Activated T-cell treated with anti-CD3 and anti-CD28 coated beads, Interleukin-2, amount 50 U/mL, for 24 hours (primary cell): ENCODE measurements at places on chromosomes 12 and 14.

GRCh38 chr12:57280211-57281062 is 29.4 kb upstream of the STAC3 start:
- peak; percentile 77 for DNase-seq

DNA sequence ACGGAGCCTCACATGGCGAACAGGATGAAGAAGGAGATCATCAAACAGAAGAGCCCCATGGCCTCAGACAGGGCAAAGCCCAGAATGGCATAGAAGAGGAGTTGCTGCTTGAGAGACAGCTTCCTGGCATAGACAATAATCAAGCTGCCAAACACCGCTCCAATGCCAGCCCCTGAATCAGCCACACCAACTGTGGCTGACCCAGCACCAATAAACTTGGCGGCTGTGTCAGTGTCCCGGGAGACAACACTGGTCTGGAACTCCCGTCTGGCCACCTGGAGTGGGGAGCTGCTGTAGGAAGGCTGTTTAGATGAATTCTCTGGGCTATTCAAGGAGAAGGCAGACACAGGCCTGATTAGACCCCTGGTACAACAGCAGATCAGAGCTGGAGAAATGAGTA is 100.1 kb downstream of the HEATR5A start:
- DNase-seq = no peak

- no peak for DNase-seq
These were observed 102.0 kb downstream of the PRIMA1 start for GRCh38 chr14:93686268-93686667.

DNA sequence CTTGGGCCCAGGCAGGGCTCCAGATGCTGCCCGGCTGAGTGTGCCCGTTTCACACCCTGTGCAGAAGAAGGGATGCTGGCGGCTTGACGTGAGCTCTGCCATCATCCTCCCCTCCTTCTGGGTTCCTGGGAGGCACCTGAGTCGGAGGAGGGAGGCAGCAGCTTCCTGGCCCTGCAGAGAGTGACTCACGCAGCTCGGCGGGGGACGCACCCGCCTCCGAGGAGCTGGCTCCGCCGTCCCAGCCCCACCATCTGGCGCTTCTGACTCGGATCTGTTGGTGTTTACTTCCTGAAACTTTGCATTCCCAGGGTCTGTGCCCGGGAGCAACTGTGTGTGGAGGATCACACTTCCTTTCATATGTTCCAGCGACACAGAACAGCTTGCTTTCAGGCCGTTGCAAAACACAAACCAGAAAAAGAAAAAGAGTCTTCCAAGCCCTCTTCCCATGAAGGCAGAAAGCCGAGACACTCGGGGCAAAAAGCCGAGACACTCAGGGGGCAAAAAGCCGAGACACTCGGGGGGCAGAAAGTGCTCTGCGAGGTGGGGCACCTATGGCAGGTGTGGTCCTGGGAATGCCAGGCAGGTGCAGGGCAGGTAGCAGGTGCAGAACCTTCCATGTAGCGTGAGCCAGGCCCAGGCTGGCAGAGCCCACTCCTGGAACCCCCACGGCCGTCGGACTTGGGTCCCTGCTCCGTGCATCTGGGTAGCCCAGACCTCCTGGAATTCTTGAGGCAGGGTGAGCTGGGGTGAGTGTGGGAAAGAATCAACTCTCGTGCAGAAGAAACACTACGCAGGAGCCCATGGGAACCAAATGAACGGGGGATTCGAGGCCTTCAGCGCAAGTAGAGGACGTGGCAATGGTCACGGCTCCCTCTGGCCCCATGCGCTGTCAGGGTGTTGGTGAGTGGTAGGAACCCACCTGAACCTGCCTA is 27.6 kb upstream of the GALNT9 start:
- DNase-seq = no peak

DNA sequence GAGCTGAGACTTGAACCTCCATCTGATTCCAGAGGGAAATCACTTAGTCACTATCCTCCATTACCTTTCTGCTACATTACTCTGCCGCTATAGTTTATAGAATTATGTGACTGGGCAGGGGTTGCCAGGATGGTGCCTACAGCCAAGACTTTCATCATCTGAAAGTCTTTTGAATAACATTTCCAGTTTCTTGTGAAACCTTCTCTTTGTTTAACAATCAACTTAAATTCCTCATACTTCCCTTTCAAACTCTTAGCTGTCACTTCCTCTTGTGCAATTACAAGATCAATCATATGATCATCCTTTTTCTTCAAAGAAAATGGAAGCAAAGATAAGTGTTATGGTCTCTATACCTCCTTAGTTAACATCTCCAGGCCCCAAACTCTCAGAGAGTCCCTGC is 25.4 kb upstream of the PELI2 start:
- DNase-seq = no peak

- DNase-seq = no peak
These were observed 110.0 kb downstream of the ADCK1 start for GRCh38 chr14:77909911-77910310.

DNA sequence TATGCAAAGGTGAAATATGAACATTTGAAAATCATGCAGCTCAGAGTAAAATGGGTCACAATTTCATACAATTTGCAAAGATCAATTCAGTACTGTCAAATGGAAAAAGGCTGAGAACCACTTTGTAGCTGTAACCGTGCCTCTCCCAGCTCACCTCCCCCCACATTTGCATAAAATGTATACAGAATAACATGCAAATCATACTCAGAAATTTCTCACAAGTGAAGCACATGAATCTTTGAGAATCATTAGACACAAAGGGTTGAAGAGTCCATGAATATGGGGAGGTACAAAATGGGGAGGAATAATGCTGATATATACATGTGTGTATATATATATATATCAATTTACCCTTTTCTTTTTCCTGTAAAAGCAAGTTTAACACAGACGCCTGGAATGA is 162.1 kb downstream of the APAF1 start:
- no peak for DNase-seq

DNA sequence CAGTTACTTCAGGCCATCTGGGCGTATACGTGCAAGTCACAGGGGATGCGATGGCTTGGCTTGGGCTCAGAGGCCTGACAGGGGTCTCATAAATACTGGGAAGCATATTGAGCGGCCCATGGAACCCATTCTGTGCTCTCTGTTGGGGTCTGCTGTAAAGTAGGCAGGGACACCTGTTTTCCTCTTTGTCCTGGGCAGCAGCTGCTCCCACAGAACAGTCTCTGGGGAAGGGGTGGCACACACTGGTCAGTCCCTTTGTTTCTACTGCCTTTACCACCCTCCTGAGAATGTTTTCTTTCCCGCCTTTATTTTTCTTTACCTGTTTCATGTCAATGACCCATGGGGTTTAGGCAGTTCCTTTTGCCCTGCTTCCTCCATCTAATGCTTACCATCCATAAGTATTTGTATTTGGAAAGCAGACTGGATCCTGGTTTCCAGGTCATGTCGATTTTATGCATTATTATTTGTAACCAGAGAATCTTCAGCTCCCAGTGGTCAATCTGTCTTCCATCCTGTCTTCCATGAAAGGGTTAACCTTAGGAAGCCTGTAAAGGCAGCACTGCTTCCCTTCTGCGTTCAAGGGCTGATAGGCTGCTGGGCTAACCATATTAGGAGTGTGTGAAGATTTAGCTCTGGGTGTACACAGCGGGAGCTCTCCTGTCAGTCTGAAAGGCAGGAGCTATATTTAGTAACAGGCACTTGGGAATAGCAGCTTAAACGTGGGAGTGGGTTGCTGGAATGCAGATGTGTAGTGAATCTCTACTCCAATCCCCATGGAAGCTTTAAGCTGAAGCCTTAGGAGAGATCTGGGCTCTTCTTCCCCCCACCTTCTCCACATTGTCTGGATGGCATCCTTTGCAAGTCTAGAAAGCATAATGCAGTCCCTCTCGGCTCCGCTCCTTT is 124.0 kb downstream of the DYRK2 start:
- no peak for DNase-seq

DNA sequence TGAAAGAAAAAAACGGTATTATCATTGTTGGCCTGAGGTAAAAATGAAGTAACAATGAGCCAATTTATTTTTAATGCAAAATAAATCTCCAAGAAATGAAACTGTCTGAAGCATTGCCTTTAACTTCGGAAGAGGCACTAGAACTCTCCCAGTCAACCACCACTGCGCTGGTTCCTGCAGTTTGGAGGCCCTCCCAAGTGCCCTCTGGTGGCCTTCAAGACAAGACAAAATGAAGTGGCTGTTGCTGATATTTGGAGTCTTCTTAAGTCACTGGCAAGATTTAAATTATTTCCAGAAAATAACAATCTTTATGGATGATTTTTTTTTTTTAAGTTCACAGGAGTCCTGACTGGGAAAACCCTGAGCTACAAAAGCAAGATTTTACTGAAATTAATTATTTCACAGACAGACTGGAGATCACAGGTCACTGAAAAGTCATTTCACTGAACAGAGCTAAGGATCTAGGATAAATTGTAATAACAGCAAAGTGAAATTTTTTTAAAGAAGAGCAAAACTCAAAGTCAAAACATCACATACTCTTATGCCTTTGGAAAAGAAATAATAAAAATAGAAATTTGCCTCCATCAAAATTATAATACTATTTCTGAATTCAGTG is 58.2 kb downstream of the DICER1 start:
- no peak for DNase-seq

GRCh38 chr12:77239617-77240016 is 174.2 kb upstream of the E2F7 start:
- no peak for DNase-seq

- DNase-seq = no peak
These were observed 10.5 kb downstream of the NID2 start for GRCh38 chr14:52058341-52058740.

DNA sequence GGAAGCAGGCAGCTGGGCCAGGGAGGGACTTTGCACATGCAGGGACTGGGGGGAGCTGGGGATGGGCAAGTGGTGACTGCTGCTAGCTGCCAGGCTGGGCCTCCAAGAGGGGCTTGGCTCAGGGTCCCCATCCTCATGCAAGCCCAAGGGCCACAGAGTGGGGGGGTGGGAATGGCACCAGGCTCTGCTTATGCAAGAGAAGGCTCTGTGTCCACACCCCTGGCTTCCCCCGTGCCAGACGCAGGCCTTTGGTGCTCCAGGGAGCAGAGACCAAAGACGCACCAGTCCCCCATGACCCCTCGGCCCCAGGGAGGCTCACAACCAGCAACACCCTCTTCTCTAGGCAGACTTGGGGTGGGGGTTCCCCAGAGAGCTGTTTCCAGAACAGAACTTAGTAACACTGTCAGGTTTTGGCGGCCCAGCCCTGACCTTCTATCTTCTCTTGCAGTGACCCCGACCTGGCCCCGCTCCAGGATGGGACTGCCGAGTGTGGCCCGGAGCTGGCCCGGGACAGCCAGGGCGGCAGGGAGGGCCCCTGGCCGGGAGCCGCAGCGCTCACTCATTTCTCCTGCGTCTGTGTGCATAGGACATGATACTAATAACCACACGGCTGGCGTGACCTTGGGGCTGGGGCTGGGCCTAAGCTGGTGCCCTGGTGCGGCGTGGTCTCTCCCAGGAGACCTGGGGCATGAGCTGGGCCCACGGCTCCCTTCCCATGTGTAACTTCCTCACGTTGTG is 14.3 kb downstream of the XRCC3 start:
- DNase-seq = no peak

- no peak for DNase-seq
These were observed 50.5 kb downstream of the CFAP251 start for GRCh38 chr12:121968876-121969275.

DNA sequence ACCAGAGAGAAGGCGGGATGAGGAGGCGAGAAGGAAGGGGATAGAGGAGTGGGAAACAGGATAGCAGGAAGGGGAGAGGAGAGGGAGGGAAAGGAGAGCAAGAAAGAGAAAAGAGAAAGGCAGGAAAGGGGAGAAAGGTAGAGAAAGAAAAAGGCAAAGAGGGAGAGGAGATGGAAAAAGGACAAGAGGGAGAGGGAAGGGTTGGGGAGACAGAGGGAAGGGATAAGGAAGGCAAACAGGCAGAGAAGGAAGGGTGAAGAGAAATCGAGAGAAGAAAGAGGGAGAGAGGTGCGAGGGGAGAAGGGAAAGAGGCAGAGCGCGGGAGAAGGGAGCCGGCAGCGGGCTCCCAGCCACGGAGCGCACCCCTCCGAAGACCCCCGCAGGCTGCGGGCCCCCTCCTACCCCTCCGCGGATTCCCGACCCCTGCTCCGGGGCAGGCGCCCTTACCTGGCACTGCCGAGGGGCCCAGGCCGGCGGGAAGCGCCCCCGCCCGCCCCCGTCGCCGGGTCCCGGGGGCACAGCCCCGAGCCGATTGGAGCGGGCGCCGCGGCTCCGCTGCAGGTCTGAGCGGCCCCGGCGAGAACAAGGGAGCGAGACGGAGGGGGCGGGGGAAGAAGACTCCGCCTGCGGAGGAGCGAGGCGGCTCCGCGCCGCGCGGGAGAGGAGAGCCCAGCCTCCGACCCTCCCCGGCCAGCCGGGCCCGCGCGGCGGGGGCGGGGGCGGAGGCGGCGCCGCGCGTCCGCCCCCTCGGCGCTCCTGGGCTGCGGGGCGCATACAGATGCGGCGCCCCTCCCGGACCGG is at the start of gene CDH24:
TSS of gene CDH24 (minus strand) at position 565 of the 801 bp plus-strand sequence. CDS start 1,787 bp downstream, outside the sequence.
- DNase-seq = peak; percentile 77

DNA sequence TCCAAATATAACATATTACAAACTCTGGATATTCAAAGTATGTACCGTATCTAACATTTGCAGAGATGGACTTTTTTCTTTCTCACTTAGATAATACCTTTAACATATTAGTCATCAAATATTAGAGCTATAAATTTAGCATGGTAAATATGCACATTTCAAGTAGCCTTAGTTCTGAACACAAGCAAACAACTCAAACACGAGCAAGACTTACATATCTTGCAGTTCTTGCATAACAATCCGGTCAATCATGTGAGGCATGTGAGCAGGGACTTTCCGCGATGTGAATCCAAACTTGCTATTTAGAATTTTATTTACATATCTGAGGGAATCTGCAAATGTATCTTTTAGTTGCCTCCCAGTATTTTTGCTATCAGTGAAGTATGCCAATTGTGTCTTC is 22.1 kb upstream of the SYCP3 start:
- DNase-seq = no peak

- no peak for DNase-seq
These were observed 7.7 kb upstream of the TMEM132D start for GRCh38 chr12:129911428-129912049.

GRCh38 chr12:22209422-22209821 is 125.1 kb downstream of the ST8SIA1 start:
- DNase-seq = no peak

DNA sequence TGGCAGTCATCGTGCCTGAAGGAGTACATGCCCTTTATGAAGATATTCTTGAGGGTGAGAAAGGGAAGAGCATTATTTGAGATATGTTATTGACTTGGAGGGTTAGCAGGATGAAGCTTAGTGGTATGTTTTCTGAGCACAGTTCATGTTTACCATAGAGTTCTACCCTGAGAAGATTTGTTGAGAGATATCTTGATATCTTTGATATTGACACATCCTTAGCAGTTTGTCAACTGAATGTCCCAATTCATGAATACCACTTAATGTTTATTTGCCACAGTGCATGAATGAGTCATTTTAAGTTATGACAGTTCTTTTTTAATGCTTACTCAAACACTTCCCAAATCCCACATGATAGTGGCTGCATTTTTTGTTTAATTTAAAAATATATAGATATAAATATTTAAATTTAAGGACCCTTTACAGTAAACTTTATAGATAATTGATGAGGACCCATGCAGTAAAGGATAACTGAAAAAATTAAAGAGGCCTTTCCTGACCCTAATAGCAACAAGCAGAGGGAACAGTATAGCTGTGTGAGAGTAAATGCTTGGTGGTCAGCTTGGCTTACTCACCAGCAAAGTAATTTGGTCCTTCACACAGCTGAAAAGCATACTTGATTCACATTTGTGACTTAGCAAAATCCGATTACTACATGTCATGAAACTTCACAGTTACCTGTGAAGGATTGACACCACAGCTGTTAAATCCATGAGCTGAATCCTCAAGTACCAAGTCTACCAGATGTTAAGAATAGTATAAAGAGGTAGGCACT is 25.8 kb downstream of the SLC39A9 start:
- no peak for DNase-seq
